NCI-H2171 treated with DMSO at 0.1 percent for 48 hours (cell line): ENCODE measurements at places on chromosomes 2 and 18.

GRCh38 chr2:8577573-8577972, 104.3 kb upstream of the ID2 start:
- DNase-seq = peak; percentile 33

- DNase-seq = no peak
These were observed 49.1 kb downstream of the HDAC4 start for GRCh38 chr2:239351687-239352086.

- DNase-seq = no peak
These were observed 31.0 kb downstream of the INHBB start for GRCh38 chr2:120376679-120377640.

- DNase-seq = no peak
These were observed 6.5 kb upstream of the UCN start for GRCh38 chr2:27314709-27315108.

- DNase-seq = no peak
These were observed 154.1 kb upstream of the ZSWIM2 start for GRCh38 chr2:187003038-187003554.

GRCh38 chr2:50987616-50988313, 44.2 kb downstream of the NRXN1 start:
- no peak for DNase-seq

DNA sequence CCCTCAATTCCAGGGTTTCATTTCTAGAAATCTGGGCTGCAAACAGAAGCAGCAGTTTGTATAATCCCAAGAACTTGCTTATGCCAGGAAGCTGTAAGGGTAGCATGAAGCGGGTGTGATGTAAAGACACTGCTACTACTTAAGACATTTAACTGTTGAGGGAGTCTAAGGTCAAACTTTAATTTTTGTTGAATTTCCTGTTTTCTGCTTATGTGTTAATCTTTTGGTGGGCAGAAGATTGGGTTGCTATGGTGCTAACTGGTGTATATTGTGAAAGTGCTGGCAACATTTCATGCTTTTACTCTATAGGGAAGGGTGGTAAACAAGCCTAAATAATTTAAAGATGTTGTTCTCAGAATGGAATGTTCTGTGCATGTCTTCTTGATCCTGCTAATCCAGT, 2.7 kb downstream of the NCOA1 start:
- no peak for DNase-seq

- DNase-seq = peak; percentile 49
These were observed 7.8 kb downstream of the AGAP1 start for GRCh38 chr2:235501673-235502031.

DNA sequence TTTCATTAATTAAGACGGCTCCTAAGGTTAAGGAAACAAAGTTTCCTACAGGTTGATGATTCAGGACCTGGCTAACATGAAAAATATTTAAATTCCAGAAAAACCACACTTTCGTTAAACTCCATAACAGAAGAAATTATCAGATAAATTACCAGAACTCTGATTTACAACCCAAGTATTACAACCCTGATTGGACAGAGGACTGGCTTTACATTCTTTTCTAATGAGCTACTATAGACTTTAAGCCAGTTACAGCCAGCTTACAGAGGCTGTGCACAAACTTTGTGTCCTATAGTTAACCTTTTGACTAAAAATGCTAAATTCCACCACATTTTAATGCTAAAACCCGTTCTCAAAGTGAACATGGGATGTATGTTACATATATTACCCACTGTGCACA, 458.6 kb downstream of the KCNJ3 start:
- DNase-seq = no peak

- no peak for DNase-seq
These were observed 133.9 kb upstream of the CTAGE1 start for GRCh38 chr18:22551536-22552151.

DNA sequence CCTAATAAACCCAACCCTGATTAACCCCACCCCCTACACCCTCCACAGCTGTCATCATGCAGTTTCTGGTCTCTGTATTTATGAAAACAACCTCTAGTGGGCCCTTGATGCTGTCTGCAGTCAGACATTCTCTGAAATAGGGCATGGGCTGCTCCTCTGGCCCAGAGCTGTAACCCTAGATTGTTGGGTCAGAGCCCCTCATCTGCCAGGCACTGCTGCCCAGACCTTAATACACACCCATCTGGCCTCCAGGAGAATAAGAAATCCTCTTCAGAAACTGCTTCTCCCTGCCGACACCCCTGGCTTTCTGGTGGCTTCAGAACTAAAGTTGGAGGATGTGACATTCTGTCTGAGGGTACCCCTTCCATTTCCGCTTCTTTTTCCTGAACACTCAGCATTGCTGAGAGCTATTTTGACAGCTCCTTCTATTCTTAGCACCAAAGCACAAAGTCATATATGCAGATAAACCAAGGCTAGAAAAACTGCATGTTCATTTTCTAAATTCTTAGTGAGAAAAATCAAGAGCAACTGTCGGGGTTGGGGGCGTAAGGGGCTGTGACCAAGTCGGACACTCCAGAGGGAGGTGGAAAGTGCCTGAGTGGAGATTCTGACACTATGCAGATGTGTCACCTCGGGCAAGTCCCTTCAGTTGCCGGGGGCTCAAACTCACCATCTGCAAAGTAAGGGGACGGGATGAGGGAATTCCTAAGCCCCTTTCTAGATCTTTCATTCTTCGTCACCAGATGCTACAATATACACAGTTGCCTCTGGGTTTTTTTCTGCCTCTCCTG, 28.7 kb downstream of the SRSF7 start:
- DNase-seq = no peak

DNA sequence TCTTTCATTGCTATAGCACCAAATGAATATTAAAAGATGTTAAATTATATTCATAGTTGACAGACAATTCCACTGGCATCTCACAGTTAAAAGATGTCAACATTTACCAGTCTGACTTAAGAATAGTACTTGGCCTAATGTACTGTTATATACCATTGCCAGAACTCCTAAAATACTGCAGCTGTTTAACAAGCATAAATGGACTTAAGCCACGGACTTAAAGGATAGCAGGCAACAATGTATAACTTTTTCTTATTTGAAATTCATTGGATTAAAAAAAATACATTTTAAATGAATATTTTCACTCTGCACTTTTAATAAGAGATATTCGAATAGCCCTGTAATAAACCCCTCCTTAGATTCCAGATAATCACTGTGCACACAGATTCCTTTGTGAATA, 3.8 kb downstream of the TCF4 start:
- no peak for DNase-seq

DNA sequence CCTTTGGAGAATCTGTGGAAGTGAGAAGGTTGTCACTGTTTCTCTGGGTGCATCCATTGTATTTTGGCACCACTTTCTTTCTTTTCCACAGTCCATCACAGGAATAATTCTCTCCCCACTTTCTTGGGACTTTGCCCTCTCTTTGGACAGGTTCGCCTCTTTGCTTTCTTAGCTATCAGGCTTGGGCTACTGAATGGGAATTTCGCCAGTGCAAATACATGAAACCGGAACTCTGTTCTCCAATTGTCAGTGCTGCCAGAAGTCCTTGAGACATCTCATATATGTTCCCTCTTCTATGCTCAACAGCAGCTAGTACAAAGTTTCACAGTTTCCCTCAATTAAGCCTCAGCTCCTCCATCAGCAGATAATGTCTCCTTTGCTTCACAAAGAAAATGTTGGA, 76.2 kb downstream of the NABP1 start:
- DNase-seq = no peak

DNA sequence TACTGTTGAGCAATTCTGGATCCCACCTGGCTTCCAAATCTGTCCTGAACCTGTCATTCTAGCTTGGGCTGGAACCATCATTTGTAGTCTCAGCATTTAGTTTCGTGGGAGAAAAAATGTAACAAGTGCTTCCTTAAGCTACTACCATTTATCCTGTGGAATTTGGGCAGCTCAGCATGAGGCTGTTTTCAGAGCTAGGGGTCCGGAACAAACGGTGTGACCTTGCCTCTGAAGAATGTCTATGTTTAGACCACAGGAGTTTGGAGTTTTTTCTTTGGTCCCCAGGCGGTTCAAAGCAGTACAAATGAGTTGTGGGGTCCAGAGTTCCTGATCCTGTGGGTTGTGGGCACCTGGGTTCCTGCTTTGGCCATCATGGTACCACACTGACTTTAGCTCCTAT, 59.1 kb upstream of the TMEM178A start:
- DNase-seq = no peak

DNA sequence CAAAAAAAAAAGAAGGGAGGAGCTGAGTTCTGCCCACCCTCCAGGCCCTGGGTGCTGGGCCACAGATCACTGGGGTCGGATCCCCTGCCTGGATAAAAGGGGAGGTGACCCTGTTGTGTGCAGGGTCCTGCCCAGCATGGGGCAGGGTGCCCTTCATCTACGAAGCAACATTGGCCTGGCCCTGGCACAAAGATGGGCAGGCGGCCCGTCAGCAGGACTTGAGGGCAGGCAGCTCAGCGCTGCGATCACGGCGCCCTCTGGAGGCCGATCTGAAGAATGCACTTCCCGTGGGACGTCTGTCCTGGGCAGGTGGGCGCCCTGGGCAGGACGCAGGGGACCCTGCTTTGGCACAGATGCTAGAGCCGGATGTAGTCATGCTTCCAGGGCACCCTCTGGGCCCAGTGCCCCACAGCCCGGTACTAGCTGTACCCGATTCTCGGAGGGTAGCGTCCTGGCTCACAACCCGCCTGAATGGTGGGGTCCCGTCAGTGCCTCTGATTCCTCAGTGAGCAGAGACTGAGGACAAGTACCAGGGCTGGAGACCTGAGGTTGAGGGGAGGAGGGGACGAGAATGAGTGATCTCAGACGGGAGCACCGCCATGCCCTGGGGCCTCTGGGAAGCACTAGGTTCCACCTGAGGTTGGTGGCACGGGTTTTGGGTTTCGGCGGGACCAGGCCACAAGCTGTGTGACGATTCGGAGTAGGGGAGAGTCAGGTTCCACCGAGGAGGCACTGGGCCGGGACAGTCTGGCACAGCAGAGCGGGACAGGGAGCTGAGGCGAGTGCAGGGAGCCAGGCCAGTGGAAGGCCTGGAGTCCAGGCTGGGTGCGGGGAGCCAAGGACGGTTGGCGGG, 18.0 kb downstream of the ARID5A start:
- peak; percentile 61 for DNase-seq

DNA sequence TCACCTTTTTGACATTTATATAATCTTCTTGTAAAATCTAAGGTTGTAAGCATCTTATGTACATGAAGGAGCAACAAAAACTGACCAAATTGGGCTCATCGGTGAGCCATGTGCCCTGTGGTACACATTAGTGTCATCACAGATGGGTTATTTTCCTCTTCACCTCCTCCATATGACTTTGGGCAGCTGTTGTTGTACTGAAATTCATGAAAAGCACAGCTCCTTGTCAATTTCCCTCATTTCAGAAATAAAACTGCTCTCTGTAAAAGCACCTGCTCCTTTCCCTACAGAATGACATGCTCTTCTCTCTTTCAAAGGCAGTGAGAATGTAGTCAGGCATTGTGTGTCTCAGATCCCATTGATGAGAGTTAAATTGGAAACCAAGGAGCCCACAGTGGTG, 42.0 kb downstream of the DTNA start:
- peak; percentile 89 for DNase-seq

GRCh38 chr2:5315512-5315911, 376.7 kb upstream of the SOX11 start:
- DNase-seq = peak; percentile 100

- DNase-seq = peak; percentile 72
These were observed 313.0 kb upstream of the NRXN1 start for GRCh38 chr2:51344886-51345285.

DNA sequence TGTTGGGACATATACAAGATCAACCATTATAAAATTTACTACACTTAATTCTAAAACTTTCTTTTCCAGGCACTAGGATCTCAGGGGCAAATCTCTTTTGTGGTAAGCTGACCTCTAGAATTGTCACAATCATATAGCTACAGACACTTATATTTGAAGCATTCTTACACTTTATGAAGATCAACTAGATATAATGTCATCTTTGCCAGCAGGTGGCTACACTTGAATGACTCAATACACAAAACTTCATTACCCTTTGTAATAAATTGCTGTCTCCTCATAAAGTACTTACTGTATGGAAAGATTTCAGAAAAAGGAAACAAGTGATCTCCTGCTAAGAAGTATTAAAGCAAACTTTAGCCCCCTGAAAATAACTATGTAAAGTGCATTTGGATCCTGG, 77.8 kb downstream of the RDH14 start:
- DNase-seq = no peak

GRCh38 chr2:68188831-68189230, 31.1 kb downstream of the PNO1 start:
- no peak for DNase-seq

DNA sequence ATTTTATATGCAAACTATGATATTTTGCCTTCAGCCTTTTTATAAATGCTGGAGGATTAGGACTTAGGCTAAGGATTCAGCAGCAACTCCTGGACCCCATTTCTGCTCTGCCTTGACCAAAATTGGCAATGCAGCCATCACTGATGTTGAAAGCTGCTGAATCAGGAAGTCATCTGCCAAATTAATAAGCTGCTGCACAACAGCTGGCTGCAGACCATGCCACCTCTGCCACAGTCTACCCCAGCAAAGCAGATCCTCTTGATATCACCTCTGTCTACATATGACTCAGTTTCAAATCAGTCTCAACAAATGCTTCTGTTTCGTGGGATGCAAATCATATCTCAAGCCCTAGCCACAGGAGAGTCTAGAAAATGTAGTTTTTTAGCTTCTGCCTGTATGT, 7.1 kb upstream of the SOS1 start:
- DNase-seq = no peak

DNA sequence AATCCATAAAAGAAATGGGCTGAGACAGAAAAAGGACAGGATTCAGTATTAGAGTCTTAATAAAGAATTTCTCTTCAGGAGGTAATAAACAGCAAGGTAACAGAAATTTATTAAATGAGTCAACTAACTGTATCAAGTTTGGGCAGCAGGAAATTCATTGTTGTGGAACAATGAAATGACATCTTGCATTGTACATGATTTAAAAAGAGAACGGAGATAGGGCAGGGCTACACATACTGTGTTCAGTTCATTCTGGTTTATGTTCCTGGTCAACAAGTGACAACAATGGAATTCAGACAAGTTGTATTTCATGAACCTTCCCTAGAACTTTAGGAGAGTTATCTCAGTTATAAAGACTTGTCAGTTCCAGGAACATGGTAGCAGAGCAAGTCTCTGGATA, 961.3 kb downstream of the SOCS6 start:
- DNase-seq = no peak

GRCh38 chr18:39450958-39451357, 1885.4 kb upstream of the CELF4 start:
- DNase-seq = peak; percentile 80

GRCh38 chr2:121596221-121597080, 52.8 kb downstream of the CLASP1 start:
- peak; percentile 56 for DNase-seq

- no peak for DNase-seq
These were observed 16.3 kb downstream of the CROCC2 start for GRCh38 chr2:240922245-240922981.

- peak; percentile 88 for DNase-seq
These were observed 686.1 kb upstream of the RAB6C start for GRCh38 chr2:129293326-129293725.

GRCh38 chr2:201128933-201129505, 13.1 kb downstream of the CFLAR start:
- no peak for DNase-seq
